CD4-positive, alpha-beta T cell (primary cell): ENCODE measurements at places on chromosomes 2 and 18. TPM values are rescaled to one million over a fixed set of nuclear protein-coding genes. Genes with fewer than 3 reads are reported as not detected.

SGPP2 gene
- total RNA-seq: 1.7 TPM

REG3A gene
- total RNA-seq: not detected

HDLBP gene
- 82.0 TPM for total RNA-seq

CFAP53 gene
- total RNA-seq: 0.47 TPM

ERICH2 gene
- not detected for total RNA-seq

MARCHF4 gene
- not detected for total RNA-seq

GRCh38 chr2:34254272-34254878 is 655.3 kb upstream of the FAM98A start:
- H3K36me3 ChIP-seq: no peaks in the 10 kb centered on the region
- no peaks in the 10 kb centered on the region for H3K27me3 ChIP-seq
- H3K4me3 ChIP-seq: no peak overlapping the region
- no peak for DNase-seq
- H3K4me1 ChIP-seq: no peaks in the 10 kb centered on the region
- H3K27ac ChIP-seq: no peak overlapping the region

GRCh38 chr2:186477790-186478189 is 8.3 kb upstream of the ZC3H15 start:
- no peaks in the 10 kb centered on the region for H3K36me3 ChIP-seq
- no peak overlapping the region for H3K27ac ChIP-seq
- H3K4me1 ChIP-seq: no peaks in the 10 kb centered on the region
- no peak for DNase-seq
- no peaks in the 10 kb centered on the region for H3K27me3 ChIP-seq

DNA sequence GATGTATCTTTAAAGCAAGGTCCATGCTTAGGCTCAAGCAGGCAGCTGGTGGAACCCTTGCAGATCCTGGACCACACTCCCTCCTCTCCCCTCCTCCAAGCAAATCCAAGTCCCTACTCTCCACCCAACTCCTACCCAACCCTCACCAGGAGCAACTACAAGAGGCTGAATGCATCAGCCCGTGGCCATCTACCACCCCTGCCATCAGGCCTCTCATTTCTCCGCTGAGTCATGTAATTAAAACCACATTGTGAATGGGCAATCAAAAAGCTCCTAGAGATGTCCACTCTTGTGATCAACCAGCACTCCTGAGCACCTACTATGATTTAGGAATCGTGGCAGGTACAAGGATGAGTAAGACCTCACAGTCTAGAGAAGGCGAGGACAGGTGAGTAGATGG is 142.2 kb upstream of the CAPN13 start:
- DNase-seq: no peak
- H3K4me1 ChIP-seq: no peaks in the 10 kb centered on the region
- H3K36me3 ChIP-seq: no peaks in the 10 kb centered on the region
- no peak overlapping the region for H3K27ac ChIP-seq
- no peak overlapping the region for H3K4me3 ChIP-seq

- no peaks in the 10 kb centered on the region for H3K27me3 ChIP-seq
- H3K4me3 ChIP-seq: peak overlapping the region; percentile 90
- DNase-seq: no peak
- H3K36me3 ChIP-seq: no peaks in the 10 kb centered on the region
Observed at GRCh38 chr2:237695201-237695780, 67.9 kb downstream of the LRRFIP1 start.

DNA sequence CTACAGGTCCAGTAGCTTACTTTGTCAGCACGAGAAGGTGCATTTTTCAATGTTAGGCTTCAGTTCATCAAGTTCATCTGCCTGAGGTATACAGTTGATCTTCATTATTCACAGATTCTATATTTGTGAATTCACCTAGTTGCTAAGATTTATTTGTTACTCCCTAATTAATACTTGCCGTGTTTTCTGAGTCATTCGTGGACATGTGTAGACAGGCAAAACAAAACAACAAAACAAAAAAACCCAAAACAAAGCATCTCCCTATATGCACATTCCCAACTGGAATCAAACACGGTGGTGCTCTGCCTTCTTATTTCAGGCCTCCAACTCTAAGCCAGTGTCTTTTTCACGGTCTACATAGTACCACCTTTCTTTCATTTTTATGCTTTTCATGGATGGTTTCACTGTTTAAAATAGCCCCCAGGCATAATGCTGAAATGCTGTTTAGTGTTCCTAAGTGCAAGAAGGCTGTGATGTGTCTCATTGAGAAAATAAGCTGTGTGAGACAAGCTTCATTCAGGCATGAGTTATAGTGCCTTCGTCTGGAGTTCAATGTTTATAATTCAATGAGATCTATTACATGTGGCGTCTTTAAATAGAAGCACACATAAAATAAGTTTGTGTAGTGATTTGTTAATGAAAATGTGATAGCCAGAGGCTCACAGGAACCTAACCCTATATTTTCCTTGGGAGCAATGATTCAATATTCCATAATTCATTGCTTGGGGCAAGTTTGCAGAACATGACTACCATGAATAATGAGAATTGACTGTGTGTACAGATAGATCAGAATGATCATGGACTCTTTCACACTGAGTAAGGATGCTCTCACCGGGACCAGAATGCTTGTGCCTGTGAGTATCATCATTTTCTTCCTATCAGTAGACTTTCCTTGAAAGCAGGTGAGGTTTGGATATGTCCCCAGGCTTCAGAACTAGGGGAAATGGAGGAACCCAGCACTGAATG is 24.6 kb downstream of the ITGB6 start:
- H3K36me3 ChIP-seq: no peaks in the 10 kb centered on the region
- H3K4me1 ChIP-seq: no peaks in the 10 kb centered on the region
- no peak overlapping the region for H3K27ac ChIP-seq
- no peaks in the 10 kb centered on the region for H3K27me3 ChIP-seq
- H3K4me3 ChIP-seq: no peak overlapping the region

DNA sequence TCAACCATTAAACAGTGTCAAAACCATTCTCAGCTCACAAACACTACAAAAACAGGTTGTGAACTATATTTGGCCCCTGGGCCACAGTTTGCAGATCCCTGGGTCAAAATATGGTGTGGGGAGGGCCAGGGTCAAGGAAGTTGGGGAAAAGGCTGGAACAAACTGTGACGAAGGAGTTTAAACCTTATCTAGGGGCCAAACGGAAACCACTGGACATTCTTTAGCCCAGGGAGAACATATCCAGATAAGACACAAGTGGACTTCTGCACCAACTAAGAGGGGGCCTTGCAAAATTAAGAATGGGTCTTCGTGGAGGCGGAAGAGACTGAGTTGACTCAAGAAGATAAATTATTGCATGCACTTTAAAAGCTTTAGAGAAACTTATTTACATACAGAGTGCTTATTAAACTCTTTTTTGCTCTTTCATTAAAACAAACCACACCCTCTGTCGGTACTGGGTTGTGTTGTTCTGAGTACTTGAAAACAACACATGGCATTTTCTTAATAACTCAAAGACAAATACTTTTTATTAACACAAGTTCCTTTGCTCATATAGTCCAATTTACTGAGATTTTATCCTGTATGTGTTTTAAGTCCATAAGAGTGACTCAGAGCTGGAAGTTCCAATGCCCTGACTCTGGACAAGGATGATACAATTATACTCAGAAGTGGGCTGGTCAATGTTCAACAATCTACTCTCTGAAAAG is 5.3 kb upstream of the ASAP2 start:
- no peak for DNase-seq
- no peaks in the 10 kb centered on the region for H3K36me3 ChIP-seq
- H3K4me3 ChIP-seq: no peak overlapping the region
- H3K27ac ChIP-seq: no peak overlapping the region

DNA sequence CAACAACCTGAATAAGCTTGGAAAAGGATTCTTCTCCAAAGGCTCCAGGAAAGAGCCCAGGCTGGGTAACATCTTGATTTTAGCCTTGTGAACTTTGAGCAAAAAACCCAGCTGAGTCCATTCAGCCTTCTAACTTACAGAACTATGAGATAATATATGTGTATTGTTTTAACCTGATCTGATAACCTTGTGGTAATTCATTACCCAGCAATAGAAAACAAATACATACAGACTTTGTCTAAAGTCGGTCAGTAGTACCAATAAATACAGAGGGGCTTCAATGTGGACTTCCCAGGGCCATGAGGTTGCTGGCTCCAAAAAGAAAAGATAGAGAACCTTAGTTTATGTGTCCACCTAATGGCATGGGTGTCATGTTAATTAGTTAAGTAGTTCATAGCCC is 191.8 kb downstream of the KCNH7 start:
- H3K27me3 ChIP-seq: no peaks in the 10 kb centered on the region
- no peaks in the 10 kb centered on the region for H3K36me3 ChIP-seq
- no peaks in the 10 kb centered on the region for H3K4me1 ChIP-seq
- no peak overlapping the region for H3K27ac ChIP-seq
- H3K4me3 ChIP-seq: no peak overlapping the region
- no peak for DNase-seq

DNA sequence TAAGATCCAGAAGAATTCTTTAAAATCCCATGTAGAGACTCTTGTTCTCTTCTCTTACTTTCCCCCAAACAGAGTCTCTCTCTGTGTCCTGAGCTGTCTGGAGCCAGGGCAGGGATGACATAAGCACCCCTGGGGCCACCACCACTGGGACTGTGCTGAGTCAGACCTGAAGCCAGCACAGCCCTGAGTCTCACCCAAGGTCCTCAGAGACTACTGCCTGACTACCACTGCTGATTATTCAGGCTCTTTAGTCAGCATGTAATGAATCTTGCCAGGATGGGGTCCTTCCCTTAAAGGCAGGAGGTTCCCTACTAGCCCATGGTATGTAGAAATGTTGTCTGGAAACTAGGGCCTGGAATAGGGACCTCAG is 34.9 kb upstream of the DYNC1I2 start:
- no peaks in the 10 kb centered on the region for H3K27me3 ChIP-seq
- DNase-seq: no peak
- H3K4me1 ChIP-seq: no peaks in the 10 kb centered on the region
- no peak overlapping the region for H3K4me3 ChIP-seq

DNA sequence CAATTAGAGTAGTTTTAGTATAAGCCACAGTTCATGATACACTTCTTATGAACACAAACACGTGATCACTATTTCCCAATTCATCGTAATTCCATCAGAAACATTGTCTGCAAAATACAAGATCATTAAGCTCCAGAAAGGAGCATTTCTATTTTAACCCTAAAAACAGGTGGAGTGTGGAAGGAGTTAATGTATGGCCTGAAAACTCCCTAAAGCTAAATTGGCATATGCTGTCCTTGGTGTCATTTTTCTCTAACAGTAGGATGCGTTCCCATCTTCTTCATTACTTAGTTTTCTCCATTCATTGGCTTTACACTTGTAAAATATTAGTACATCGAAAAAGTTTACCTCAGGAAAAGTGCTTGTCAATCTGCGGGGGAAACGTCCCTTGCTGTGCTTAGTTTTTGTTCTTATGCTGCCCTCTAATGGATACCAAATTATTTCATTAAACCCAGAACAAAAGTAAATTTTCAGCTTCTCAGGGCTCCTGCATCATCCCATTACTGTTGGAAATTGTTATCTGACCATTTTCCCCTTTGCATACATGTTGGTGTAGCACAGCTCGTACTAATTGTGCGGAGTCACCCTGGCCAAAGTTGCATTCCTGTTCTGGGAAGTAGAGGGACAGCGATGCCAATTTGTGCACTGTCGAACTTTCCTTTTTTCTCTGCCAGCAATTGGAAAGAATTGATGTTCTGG is 153.4 kb downstream of the GPD2 start:
- H3K4me1 ChIP-seq: no peaks in the 10 kb centered on the region
- H3K27me3 ChIP-seq: no peaks in the 10 kb centered on the region
- peaks cover under 1% of the 10 kb centered on the region for H3K36me3 ChIP-seq
- H3K4me3 ChIP-seq: no peak overlapping the region
- no peak for DNase-seq

- H3K36me3 ChIP-seq: no peaks in the 10 kb centered on the region
- H3K4me1 ChIP-seq: peaks cover 14% of the 10 kb centered on the region
- H3K27ac ChIP-seq: no peak overlapping the region
- DNase-seq: no peak
- H3K4me3 ChIP-seq: no peak overlapping the region
Observed at GRCh38 chr2:240457223-240458043, 22.0 kb downstream of the GPC1 start.

- no peaks in the 10 kb centered on the region for H3K4me1 ChIP-seq
- no peaks in the 10 kb centered on the region for H3K36me3 ChIP-seq
- H3K27ac ChIP-seq: no peak overlapping the region
- no peak for DNase-seq
- H3K27me3 ChIP-seq: no peaks in the 10 kb centered on the region
Observed at GRCh38 chr2:59353306-59353921, 1112.3 kb upstream of the FANCL start.

GRCh38 chr2:16526193-16526592 is 139.4 kb downstream of the CYRIA start:
- DNase-seq: no peak
- no peaks in the 10 kb centered on the region for H3K27me3 ChIP-seq
- no peaks in the 10 kb centered on the region for H3K4me1 ChIP-seq
- no peaks in the 10 kb centered on the region for H3K36me3 ChIP-seq
- no peak overlapping the region for H3K27ac ChIP-seq

DNA sequence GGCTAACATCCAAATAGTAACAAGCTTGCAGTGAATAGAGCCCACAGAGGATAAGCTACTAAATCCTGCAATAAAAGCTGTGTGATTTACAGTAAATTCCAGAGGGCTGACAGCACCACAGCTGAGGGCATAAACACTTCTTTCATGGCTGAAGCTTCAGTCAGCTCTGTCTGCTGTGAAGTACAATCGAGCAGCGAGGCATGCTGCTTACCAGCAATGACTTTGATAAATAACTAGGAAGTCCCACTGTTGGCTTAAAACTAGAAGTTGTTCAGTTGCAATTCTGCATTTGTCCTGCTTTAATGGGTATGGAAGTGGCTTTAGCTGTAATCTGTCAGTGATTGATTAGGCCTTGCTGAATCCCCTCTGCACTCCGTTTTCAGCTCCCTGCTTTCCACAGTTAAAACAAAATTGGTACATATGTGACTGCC is 65.2 kb upstream of the FIGN start:
- no peak overlapping the region for H3K27ac ChIP-seq
- H3K4me1 ChIP-seq: no peaks in the 10 kb centered on the region
- no peaks in the 10 kb centered on the region for H3K36me3 ChIP-seq
- no peak overlapping the region for H3K4me3 ChIP-seq
- H3K27me3 ChIP-seq: no peaks in the 10 kb centered on the region

- H3K27me3 ChIP-seq: no peaks in the 10 kb centered on the region
- no peak overlapping the region for H3K4me3 ChIP-seq
- no peak overlapping the region for H3K27ac ChIP-seq
- no peaks in the 10 kb centered on the region for H3K4me1 ChIP-seq
- H3K36me3 ChIP-seq: no peaks in the 10 kb centered on the region
Observed at GRCh38 chr18:21991081-21991534, 178.3 kb upstream of the GATA6 start.

GRCh38 chr2:150729495-150729955 is 242.1 kb upstream of the RND3 start:
- no peaks in the 10 kb centered on the region for H3K4me1 ChIP-seq
- DNase-seq: no peak
- H3K27ac ChIP-seq: no peak overlapping the region
- no peaks in the 10 kb centered on the region for H3K27me3 ChIP-seq
- no peak overlapping the region for H3K4me3 ChIP-seq
